ENCODE measurements at places on chromosomes 11 and 22.
A peak's percentile ranks its signal among the peaks of the same experiment; 100 is the strongest.

DNA sequence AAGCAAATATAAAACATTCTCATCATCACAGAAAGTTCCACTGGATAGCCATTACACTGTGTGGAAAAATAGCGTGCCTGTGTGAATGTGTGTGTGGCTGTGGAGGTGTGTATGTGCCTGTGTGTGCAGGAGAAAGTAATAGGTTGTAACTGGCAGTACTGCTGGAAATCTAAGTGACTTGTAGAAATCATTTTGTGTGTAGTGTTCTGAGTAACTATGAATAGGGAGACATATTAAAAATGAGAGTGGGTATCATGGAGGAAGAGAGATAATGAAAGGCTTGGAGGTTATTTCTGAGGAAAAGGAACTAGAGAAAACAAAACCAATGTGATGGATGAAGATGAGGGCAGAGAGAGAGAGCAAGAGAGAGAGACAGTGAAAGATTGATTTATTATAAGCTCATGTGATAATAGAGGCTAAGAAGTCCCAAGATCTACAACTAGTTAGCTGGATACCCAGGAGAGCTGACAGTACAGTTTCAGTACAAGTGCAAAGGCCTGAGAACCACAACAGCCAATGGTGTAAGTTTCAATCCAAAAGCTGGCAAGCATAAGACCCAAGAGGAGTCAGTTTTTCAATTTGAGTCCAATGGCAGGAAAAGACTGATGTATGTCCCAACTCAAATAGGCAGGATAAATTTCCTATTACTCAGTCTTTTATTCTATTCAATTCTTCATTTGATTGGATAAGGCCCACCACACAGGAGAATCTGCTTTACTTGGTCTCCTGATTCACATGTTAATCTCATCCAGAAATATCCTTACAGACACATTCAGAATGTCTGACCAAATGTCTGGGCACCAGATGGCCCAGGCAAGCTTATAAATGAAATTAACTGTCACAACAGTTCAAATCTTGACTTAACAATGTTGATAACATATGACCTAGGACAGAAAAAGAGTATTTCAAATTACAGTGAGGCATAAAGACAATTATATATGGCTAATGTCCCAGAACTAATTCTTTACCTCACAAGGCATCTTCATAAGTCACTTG, 14.9 kb downstream of the KBTBD3 start:
- DNase-seq: no peak

GRCh38 chr11:81174646-81175330, 1558.9 kb downstream of the FAM181B start:
- no peak for DNase-seq

GRCh38 chr11:128311742-128312719, 275.3 kb downstream of the ETS1 start:
- DNase-seq: no peak

- DNase-seq: no peak
Measured at GRCh38 chr11:62843466-62843865, 4.1 kb upstream of the WDR74 start.

DNA sequence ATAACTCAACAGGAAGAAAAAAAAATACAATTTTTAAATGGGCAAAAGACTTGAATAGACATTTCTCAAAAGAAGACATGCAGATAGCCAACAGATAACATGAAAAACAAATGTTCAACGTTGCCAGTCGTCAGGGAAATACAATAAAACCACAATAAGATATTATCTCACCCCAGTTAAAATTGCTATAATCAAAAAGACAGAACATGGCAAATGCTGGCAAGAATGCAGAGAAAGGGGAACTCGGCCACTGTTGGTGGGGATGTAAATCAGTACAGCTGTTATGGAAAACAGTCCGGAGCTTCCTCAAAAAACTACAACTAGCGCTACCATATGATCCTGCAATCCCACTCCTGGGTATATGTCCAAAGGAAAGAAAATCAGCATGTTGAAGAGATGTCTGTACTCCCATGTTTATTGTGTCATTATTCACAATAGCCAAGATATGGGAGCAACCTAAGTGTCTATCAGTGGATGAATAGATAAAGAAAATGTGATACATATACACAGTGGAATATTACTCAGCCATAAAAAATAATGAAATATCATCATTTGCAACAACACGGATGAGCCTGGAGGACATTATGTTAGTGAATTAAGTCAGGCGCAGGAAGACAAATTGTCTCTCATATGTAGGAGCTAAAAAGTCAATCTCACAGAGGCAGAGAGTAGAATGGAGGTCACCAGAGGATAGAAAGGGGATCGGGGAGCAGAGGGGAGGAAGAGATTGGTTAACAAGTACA, 12.2 kb upstream of the CYTH4 start:
- DNase-seq: no peak

GRCh38 chr22:27574002-27574366, 227.6 kb downstream of the MN1 start:
- DNase-seq: no peak

GRCh38 chr11:60265373-60266214, 14.9 kb upstream of the MS4A4A start:
- peak; percentile 18 for DNase-seq

DNA sequence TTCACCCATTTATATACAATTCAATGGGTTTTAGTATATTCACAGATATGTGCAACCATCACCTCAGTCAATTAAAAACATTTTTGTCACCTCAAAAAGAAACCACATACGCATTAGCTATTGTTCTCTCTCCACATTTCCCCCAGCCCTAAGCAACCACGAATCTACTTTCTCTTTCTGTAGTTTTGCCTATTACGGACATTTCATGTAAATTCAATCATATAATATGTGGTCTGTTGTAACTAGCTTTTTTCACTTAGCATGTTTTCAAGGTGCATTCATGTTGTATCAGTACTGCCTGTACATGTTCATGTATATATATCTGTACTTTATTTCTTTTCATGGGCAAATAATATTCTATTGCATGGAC, 104.7 kb upstream of the RRM1 start:
- no peak for DNase-seq

DNA sequence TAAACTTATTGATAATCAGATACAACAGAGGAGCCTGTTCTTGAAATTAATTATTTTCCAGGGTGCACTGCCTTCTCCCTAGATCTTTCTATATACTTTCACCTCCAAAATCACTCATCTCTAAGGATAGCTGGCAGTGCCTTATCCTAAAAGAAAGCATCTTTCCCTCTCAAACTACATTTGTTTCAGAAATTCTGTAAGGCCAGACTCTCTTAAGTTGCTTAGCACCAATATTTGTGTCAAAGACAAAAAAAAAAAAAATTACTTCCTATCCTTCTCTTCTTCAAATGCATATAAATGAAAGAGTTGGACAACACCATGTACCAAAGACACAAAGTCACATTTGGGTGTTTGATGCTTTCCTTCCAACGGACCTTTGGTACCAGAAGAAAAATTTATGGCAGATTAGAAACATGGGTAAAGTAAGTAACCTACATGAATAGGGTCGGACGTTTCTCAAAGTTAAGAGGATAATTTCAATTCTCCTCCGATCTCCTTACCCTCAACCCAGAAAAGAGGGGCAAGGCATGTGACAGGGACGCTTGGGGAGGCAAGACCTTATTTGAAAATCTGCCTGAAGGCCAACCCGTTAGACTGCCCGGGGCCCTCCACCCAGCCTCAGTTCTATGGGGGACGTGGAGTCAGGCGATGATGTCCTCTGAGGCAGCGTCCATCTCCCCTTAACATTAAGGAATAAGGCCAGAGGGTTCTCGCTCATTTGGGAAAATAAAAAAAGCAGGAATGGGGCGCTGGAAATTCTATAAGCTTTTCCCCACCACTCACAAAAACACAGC, 66.3 kb downstream of the ETS1 start:
- DNase-seq: peak; percentile 35

DNA sequence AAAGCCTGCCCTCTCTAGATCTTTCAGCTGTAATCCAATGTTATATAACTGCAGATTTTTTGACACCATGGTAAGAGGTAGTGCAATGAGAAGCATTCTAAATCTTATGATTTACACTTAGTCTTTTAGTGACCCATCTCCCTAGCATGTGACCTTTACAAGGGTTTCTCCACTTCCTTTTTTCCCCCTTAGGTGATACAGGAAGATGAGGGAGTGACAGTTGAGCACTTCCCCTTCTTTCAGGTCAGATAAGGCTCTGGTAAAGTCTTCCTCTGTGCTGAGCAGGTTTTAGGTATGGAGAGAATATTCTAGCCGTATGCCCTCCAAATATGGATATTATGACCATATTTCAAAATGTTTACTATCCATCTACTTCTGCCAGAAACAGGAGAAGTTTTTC, 753.6 kb downstream of the JRKL start:
- no peak for DNase-seq

- no peak for DNase-seq
Measured at GRCh38 chr22:39498368-39498767, 3.7 kb upstream of the MIEF1 start.

GRCh38 chr11:128156486-128156885, 430.9 kb downstream of the ETS1 start:
- peak; percentile 8 for DNase-seq

DNA sequence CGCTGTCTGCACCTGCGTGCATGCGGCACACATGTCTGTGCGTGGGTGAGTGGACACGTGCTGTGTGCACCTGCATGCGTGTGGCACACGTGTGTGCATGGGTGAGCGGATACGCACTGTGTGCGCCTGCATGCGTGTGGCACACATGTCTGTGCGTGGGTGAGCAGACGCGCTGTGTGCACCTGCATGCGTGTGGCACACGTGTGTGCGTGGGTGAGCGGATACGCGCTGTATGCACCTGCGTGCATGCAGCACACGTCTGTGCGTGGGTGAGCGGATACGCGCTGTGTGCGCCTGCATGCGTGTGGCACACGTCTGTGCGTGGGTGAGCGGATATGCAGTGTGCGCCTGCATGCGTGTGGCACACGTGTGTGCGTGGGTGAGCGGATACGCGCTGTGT, 27.1 kb upstream of the ACR start:
- DNase-seq: no peak

GRCh38 chr11:84012171-84012826, 726.1 kb upstream of the CCDC90B start:
- peak; percentile 24 for DNase-seq

- no peak for DNase-seq
Measured at GRCh38 chr11:2114430-2115241, 24.6 kb downstream of the IGF2 start.

- peak; percentile 27 for DNase-seq
Measured at GRCh38 chr11:43905813-43906241, 25.2 kb downstream of the ALKBH3 start.

DNA sequence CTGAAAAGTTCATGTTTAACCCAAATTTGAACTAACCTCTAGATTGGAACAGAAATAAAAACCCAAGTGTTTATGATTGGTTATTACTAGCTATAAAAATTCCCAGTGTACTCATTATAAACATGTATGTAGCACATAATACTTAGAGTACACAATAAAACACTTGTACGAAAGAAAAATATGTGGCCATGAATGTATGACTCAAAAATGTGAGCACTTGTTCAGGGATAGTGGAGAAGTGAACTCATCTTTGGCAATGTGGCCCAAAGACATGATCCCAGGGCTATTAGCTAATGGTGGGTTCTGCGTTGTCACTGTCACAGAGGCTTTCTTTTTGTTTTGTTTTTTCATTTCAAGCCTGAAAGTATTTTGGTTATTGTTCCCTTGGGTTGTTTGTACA, 72.0 kb downstream of the PPFIBP2 start:
- DNase-seq: no peak

DNA sequence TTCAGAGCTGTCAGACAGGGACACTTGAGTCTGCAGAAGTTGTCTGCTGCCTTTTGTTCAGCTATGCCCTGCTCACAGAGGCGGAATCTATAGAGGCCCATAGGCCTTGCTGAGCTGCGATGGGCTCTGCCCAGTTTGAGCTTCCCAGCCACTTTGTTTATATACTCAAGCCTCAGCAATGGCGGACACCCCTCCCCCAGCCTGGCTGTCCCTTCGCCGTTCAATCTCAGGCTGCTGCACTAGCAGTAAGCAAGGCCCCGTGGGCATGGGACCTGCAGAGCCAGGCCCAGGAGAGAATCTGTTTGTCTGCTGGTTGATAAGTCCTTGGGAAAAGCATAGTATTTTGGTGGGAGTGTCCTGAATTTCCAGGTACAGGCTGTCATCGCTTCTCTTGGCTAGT, 23.6 kb upstream of the OR6M1 start:
- DNase-seq: no peak

- DNase-seq: no peak
Measured at GRCh38 chr11:98069861-98070260, 950.9 kb upstream of the CNTN5 start.

- DNase-seq: no peak
Measured at GRCh38 chr11:1864831-1865665, 12.2 kb downstream of the LSP1 start.

DNA sequence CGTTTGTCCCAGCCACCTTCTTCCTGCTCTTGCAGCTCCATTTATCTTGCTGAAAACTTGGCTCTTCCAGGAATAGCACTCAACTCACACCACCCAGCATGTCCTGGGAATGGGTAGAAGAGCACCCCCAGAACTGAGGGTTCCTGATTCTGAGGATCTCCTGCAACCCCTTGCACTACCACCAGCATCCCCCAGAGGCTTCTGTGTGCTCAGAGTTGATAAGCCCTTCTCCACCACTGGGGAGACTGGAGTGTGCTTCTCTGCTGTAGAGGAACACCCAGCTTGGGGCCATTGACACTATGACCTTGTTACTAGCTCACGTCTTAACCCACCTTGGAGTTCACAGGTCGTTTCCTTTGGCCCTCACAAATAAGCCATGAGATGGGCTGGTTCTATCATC, 121.0 kb downstream of the GRIK4 start:
- DNase-seq: no peak
